Activated CD4-positive, alpha-beta T cell treated with anti-CD3 and anti-CD28 coated beads, Interleukin-2, amount 50 U/mL, for 1 hour (primary cell): ENCODE measurements at places on chromosomes 11 and 22.

DNA sequence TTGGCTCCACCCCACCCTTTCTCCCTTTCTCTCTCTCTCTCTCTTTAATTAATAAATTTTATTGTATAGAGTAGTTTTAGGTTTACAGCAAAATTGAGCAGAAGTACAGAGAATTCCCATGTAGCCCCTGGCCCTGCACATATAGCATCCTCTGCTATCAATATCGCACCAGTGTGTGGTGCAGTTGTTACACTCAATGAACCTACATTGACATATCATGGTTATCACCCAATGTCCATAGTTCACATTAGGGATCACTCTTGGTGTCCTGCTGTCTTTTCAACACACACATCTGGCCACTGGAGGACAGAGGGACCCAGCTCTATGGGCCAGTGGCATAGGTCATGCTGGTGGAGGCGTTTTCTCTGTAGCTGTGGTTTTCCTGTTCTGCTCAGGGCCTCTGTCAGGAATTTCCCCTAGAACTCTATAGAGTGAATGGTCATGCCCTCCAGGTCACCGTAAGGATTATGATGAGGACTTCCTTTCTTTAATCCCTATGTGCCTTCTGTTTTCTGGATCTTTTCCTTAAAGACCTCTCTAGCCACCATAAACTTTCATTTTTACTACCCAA, 98.2 kb upstream of the NAV2 start:
- DNase-seq = no peak

DNA sequence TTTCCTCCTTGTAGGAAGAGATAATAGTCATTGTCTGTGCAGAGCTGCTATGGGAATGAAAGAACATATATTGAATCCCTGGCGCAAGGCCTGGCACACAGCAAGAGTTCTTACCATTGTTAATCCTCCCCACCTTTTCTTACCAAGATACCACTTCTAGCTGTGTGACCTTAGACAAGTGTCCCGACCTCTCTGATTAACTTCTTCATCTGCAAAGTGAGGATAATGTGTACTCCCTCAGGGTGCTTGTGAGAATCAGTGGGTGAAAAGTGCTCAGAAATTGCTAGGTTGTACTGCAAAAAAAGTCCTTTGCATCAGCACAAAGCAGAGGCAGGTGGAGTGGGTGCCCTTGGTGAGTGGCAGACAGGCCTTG, 3.7 kb upstream of the CST6 start:
- DNase-seq = no peak

DNA sequence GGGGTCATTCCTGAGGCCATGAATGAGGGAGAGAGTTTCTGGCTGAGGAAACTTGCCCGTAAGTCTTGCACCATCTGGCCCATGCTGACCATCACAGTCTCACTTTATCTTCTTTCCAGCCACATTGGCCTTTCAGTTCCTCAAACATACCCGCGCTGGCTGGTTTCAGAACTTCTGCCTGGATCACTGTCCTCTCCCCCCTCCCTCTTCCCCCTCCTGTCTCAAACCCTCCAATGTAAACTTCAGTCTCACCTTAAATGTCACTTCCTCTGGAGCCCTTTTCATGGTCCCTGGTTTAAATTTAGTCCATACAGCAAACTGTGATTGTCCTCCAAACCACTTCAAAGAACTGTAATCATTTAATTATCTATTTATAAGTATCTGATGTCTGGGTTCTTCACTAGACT, 3.7 kb upstream of the TMEM109 start:
- no peak for DNase-seq

DNA sequence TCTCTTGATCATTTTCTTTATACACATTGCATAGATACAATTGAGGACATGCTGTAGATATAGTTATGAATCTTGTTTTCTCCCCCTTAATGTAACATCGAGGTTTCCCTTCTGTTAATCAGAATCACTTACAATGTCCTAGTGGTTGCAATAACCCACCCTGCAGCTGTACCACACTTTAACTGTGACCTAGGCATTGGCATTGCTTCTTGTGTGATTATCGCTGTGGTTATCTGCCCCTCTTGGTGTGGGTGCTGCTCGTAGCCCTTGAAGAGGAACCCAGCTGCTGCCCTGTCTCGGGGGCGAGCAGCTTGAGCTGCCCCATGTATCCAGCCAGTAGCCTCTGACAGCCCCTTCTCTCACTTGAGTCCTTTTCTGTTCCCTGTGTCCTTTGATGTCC, 1.5 kb downstream of the DGAT2 start:
- no peak for DNase-seq

GRCh38 chr11:20197881-20198280, 37.6 kb upstream of the DBX1 start:
- no peak for DNase-seq

DNA sequence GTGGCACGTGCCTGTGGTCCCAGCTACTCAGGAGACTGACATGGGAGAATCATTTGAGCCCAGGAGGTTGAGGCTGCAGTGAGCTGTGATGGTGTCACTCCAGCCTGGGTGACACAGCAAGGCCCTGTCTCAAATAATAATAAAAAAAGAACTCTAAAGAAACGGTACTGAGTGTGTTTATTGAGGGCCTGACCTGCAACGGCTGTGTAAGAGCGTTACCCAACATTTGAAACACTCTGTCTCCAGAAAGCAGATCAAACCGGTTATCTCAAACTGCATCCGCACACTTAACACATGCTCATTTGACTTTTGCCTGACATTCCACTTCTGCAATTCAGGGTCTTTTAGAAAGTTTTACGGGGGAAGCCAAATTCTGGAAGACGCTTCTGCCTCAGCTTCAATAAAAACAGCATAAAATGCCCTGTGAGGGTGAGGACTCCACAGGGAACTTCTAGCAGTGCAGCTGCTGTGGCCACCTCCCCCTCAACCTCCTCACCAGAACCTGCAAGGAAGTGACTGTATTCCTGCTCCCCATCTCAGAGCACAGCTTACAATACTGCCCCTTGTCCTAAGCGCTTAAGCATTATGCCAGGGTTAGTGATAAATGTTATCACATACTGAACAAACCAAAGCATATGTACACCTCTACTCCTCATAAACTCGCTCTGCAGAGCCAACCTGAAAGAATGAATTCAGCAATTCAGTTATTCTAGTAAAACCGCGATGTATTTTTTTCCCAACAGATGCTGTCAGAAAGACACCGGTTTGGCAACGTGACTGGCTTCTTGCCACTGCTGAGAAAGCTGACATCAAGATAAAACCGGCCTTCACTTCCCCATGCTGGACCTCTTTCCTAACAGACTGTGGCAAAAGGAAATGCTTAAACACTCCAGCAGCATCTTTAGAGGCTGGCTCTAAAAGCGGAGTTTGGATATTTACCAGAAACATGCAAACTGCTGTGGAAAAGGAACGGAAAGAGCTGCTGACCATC, 52.2 kb downstream of the PRDM10 start:
- DNase-seq = no peak

DNA sequence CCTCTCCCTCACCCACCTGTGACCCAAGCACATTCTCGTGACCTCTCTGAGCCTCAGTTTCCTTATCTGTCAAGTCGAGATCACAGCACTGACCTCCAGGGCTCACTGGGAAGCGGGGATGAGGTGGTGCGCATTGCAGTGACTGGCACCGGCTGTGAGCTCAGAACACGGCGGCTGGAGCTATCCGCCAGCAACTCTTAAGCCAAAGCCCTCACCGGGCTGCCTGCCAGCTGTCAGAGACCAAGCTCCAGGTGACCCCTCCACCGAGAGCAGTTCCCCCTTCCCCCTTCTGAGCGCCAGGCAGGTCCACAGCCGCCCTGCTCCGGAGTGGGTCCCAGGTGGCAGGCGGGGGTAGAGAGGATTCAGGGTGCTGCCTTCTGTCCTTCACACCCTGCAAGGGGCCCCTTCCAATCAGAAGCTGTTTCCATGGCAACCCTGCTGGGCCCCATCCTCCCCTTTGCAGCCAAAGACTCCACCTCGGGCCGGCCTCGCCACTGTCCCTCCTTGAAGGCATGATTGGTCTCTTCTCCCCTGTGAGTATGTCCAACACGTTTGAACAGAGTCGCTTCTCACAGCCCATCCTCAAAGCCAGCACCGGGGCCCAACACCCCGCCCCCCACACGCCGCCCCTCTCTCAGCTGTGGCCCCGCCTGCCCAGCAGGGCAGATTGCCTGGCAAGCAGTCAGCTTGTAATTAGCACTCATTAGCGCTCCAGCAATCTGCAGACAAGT, 98.7 kb downstream of the WNT7B start:
- DNase-seq = no peak

- no peak for DNase-seq
Observed at GRCh38 chr11:128238521-128239265, 348.7 kb downstream of the ETS1 start.

GRCh38 chr22:23695141-23695540, 4.3 kb downstream of the RGL4 start:
- DNase-seq = no peak

- DNase-seq = no peak
Observed at GRCh38 chr11:1967641-1968225, 20.6 kb downstream of the MRPL23 start.

DNA sequence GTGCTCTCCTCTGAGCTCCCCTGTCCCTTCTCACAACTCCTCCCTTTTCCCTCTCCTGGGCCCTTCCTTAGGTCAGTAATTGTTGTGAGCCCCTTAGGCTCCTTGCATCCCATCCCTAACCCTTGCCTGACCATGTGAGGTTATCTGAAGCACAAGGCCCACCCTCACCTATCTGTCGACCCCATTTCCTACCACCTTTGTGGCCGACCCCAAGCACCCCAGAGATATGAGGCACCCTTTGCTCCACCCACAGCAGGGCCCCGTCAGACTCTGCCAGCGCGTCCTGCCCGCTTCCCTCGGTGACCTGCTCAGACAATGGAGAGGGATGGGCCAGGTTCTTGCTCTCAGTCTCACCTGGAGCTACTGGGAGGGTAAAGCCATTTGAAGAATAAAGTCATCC, 1.3 kb downstream of the GNG3 start:
- DNase-seq = peak; percentile 44

GRCh38 chr11:10930972-10931760, 73.3 kb upstream of the ZBED5 start:
- DNase-seq = peak; percentile 40

GRCh38 chr11:123973816-123974215, 3.8 kb downstream of the OR10S1 start:
- DNase-seq = no peak

GRCh38 chr11:102580185-102580951, 44.8 kb downstream of the MMP20 start:
- no peak for DNase-seq

DNA sequence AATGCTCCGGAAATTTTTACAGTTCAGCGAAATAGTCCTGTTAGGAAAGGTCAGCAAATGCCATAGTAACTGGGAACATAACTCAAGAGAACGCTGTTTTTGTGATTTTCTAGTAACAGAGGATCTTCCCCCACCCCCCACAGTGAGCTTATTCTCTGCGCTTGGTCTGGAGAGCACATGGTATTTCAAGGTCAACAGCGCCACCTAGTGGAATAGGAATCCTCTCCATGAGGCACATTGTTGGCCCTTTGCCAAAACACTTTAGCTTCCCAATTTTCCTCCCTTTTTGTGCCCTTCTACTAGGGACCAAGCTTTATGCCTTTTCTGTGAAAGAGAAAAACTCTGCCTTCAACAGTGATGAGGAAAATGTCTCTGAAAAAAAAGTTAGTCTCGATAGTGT, 13.2 kb upstream of the OR4C12 start:
- no peak for DNase-seq

DNA sequence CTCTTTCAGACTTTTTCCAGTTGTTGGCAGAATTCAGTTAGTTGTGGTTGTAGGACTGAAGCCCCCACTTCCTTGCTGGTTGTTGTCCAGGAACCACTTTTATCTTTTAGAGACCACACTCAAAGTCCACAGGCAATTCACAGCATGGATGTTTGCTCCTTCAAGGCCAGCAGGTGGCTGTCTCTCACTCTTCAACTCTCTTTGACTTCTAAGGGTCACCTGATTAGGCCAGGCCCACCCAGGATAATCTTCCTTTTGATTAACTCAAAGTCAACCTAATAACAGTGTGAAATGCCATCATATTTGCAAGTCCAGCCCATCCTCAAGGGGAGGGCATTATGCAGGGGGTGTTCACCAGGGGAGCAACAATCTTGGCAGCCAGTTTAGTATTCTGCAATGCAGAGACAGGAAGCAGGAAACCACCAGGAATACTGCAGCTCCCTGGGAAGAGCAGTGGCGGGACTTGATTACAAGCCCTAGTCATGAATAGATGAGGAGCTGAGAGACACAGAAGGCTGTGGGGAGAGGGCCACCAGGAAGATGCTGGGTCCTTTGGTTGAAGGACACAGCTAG, 52.4 kb downstream of the LRRC74B start:
- DNase-seq = no peak

- no peak for DNase-seq
Observed at GRCh38 chr11:126281666-126282175, 1.2 kb upstream of the TIRAP start.
